Spinal cord (tissue), 10 donors: ENCODE measurements at places on chromosomes 6 and 20. TPM values are rescaled to one million over a fixed set of nuclear protein-coding genes. Genes with fewer than 3 reads are reported as not detected.

The CTCFL gene
- 0.28 TPM for total RNA-seq

The CRISP3 gene
- 0.22 TPM for total RNA-seq

The GJA1 gene
- 568 TPM for total RNA-seq

The AK9 gene
- total RNA-seq, result 23.1 TPM

The SLC17A2 gene
- not detected for total RNA-seq

The PNPLA1 gene
- total RNA-seq, result not detected

The CABLES2 gene
- total RNA-seq, result 4.0 TPM

The PNLDC1 gene
- total RNA-seq, result 0.10 TPM

The DZANK1 gene
- 5.8 TPM for total RNA-seq

The PREP gene
- 33.6 TPM for total RNA-seq

The BMP6 gene
- 93.3 TPM for total RNA-seq

The EPB41L1 gene
- 57.6 TPM for total RNA-seq

The CALHM4 gene
- 0.22 TPM for total RNA-seq

The ABHD16B gene
- total RNA-seq, result not detected

The COL9A3 gene
- 151 TPM for total RNA-seq

The ESR1 gene
- total RNA-seq, result 0.33 TPM

The FERMT1 gene
- total RNA-seq, result 5.4 TPM

The PKIB gene
- 4.7 TPM for total RNA-seq

The CRISP2 gene
- total RNA-seq, result 0.44 TPM

The SLC22A16 gene
- 0.66 TPM for total RNA-seq

The C6orf163 gene
- total RNA-seq, result 6.5 TPM

The OR12D2 gene
- 0.22 TPM for total RNA-seq

The LRFN2 gene
- 2.7 TPM for total RNA-seq

The CFAP61 gene
- 9.8 TPM for total RNA-seq

The TASP1 gene
- 20.2 TPM for total RNA-seq

The SLC22A2 gene
- 6.7 TPM for total RNA-seq

The PSORS1C1 gene
- total RNA-seq, result not detected

The EYA4 gene
- 2.3 TPM for total RNA-seq

The SLC17A3 gene
- total RNA-seq, result not detected

The RFX6 gene
- total RNA-seq, result not detected

The TMEM242 gene
- total RNA-seq, result 11.2 TPM

The HLA-DQA1 gene
- total RNA-seq, result 0.99 TPM
